NCI-H1092 treated with DMSO at 0.1 percent for 48 hours (cell line): ENCODE measurements at places on chromosomes 3 and 15.

- no peak for DNase-seq
Observed at GRCh38 chr15:67142767-67143100, 77.3 kb downstream of the SMAD3 start.

DNA sequence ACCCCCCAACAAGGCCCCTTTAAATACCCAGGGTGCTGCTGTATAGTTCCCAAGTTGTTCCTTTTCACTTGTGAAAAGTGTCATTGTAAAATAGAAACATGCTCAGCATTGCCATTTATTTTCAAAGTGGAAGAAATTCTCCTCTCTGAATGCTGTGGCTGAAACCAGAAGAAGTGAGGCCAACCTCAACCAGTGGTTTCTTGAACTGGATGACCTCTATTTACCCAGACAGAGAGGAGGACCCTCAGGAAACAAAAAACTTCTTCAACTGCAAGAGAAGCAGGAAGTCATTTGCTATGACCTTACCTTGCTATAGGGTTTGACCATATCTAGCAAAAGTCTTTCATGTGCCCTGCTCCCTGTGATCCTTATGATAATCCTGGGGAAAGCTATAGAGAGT, 209.7 kb upstream of the RARB start:
- no peak for DNase-seq

- no peak for DNase-seq
Observed at GRCh38 chr3:18812316-18812715, 336.0 kb upstream of the KCNH8 start.

- no peak for DNase-seq
Observed at GRCh38 chr3:20230954-20231353, 44.9 kb upstream of the SGO1 start.

GRCh38 chr3:179801263-179801662, 148.4 kb downstream of the USP13 start:
- no peak for DNase-seq

- DNase-seq, result no peak
Observed at GRCh38 chr3:47432673-47433072, 43.1 kb downstream of the SCAP start.

- DNase-seq, result no peak
Observed at GRCh38 chr15:89023311-89023961, 64.8 kb upstream of the ABHD2 start.

DNA sequence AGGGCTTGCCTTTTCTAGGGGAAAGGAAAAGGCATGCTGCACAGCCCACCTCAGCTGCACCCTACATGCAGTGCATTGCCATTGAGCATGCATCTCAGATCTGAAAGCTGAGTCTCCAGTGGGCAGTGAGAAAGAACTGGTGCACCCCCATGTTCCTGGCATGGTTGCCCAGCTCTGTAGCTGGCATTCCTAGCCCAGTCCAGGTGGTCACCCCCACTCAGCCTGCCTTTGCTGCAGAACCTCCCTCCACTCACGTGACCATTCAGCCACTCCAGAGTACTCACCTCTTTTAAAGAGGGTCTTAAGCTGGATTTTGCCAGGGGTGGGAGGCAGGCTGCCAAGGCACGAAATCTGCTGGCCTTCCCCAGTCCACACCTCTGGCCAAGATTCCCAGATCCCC, 208.6 kb upstream of the TOPAZ1 start:
- peak; percentile 29 for DNase-seq

- DNase-seq, result no peak
Observed at GRCh38 chr15:41819455-41820050, 8.3 kb upstream of the JMJD7 start.

DNA sequence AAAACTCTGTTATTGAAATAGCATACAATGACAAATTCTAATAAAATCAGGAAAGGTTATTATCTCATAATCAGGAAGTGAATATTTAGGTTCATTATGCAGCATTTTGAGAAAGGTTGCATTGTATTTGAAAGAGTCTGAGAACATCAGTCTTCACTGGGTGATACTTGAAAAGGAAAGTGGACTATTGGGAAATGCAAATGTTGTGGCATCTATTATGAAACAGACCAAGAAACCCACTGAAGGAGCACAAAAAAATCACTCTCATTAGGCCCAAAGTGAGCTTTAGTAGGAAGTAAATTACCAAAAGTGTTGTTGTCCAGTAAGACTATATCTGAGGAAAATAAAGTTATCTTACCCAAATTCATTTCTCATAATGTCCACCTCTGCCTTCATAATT, 90.8 kb downstream of the ZPLD1 start:
- no peak for DNase-seq

GRCh38 chr3:38421679-38422336, 31.9 kb upstream of the ACVR2B start:
- no peak for DNase-seq

DNA sequence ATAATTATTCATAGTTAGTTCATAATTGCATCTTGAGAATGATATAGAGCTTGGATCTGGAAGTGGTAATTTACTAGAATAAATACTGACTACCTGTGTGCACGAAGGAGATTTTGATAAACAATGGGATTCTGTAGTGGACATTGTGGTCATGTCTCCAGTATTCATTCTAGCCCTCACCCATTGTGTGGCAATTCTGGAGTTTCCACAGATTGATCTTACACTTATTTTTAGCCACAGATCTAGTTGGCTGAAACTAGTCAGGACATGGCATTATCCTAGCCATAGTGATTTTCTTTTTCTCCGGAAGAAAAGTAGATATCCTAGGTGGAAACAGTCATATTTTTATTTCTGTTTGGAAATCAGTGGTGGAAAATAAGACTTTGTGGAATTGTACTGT, 833.1 kb downstream of the NAALADL2 start:
- no peak for DNase-seq

GRCh38 chr15:62506217-62506805, 341.2 kb upstream of the C2CD4B start:
- DNase-seq, result no peak

- DNase-seq, result no peak
Observed at GRCh38 chr15:97504031-97504792, 456.3 kb upstream of the ARRDC4 start.

GRCh38 chr3:152718810-152719209, 116.1 kb upstream of the P2RY1 start:
- no peak for DNase-seq

DNA sequence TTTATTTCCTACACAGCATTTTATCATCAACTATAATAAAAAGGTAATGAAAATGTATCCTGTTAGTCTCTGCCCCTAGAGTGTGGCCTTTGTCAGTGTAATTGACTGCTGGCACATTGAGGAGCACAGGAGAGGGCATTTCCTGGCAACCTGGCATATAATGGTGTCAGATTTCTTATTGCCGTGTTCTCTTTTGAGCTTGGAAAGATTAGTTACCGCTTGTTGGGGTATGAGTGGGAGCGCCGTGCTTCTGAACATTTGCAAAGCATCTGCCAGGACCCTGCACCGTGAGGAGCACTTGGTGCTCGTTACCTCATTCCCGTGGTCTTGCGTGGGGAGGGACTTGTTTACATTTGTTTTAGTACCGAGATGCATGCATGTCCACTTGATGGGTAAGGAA, 124.4 kb downstream of the PTPRG start:
- DNase-seq, result peak; percentile 89

GRCh38 chr3:18988614-18989229, 159.6 kb upstream of the KCNH8 start:
- peak; percentile 58 for DNase-seq

- DNase-seq, result no peak
Observed at GRCh38 chr15:73051391-73051806, 864 bp upstream of the NEO1 start.

DNA sequence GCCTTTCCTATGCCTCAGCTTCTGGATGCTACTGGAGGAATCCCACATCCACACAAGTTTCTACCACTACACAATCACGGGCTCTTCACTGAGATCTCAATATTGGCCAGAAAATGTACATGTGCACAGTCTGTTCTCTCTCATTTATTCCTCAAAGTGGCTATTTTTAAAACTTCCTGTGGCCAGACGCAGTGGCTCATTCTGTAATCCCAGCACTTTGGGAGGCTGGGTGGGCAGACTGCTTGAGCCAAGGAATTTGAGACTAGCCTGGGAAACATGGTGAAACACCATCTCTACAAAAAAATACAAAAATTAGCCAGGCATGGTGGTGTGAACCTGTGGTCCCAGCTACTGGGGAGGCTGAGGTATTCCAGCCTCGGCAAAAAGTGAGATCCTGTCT, 91.4 kb upstream of the PRTG start:
- DNase-seq, result no peak

GRCh38 chr15:29382862-29383261, 113.2 kb upstream of the NSMCE3 start:
- no peak for DNase-seq

- no peak for DNase-seq
Observed at GRCh38 chr15:39235084-39235795, 345.6 kb upstream of the THBS1 start.

DNA sequence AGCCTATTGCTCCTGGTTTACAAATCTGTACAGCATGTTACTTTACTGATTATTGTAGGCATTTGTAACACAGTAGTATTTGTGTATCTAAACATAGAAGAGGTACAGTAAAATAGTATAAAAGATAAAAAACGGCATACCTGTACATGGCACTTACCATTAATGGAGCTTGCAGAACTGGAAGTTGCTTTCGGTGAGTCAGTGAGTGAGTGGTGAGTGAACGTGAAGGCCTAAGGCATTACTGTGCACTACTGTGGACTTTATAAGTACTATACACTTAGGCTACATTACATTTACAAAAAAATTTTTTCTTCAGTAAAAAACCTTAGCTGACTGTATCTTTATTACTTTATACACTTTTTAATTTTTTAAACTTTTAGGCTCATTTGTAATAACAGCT, 90.9 kb downstream of the RAP2B start:
- no peak for DNase-seq
